Epithelial cell of proximal tubule (primary cell): ENCODE measurements at places on chromosomes 6 and 20. TPM values are rescaled to one million over a fixed set of nuclear protein-coding genes. Genes with fewer than 3 reads are reported as not detected.

DNA sequence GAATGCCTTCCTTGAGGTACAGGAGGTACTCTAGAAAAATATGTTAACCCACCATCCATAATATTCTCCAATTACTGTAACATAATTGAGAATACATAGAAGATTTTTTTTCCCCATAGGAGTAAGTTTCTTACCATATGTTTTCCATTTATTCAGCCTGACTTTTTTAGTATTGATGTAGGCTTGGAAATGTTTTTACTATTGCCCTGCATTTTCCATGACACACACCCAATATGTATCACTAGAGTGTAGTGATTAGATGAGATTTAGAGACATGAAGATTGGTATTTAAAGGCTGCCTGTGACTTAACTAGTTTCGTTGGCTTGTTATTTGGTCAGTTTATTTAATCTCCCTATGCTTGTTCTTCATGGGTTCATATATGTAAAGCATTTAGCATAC is 39.5 kb downstream of the KCNQ5 start:
- no peak for DNase-seq

The MUC21 gene
- not detected in 2 replicates for total RNA-seq

DNA sequence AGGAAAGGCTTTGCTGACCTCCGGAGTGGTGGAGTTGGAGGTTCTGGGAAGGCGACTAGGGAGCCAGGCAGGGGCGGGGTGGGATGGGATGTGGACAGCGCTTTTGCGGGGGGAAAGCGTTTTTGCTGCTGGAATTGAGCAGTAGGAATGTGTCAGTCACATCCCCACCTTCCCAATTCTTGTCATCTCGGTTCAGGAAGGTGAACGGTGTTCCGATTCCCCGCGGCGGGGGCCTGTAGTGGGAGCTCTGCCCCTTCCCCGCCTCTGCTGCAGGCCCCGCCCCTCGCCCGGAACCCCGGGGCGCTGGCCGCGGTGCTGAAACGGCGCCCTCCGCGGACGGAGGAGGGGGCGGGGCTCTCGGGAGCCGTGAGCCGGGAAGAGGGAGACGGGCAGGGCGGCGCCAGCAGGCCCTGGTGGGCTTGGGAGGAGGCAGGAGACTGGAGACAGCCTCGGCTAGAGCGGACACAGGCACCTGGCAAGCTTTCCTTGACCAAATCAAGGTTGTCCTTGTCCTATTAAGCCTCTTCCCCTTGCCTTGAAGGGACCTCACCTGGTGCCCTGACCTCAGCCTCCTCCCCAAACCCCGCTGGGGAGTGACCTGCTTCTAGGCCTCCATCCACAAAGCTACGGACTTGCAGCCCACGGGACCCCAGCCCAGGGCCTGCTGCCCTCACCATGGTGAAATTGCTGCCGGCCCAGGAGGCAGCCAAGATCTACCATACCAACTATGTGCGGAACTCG is at the start of gene LHFPL5:
TSS of gene LHFPL5 (plus strand) at position 357 of the 741 bp plus-strand sequence. CDS start at position 676, 319 bp downstream.
- DNase-seq = no peak

The RNF182 gene
- 15.6 and 19.1 TPM in 2 replicates for total RNA-seq

The GRM1 gene
- total RNA-seq = 0.51 TPM in 1 of 2 replicates, not detected in the other
